Effector CD4-positive, alpha-beta T cell (primary cell): ENCODE measurements at places on chromosomes 16 and 17.

- DNase-seq = no peak
Measured at GRCh38 chr16:12672986-12673385, 130.7 kb downstream of the CPPED1 start.

- no peak for DNase-seq
Measured at GRCh38 chr16:26708428-26708827, 358.3 kb upstream of the C16orf82 start.

DNA sequence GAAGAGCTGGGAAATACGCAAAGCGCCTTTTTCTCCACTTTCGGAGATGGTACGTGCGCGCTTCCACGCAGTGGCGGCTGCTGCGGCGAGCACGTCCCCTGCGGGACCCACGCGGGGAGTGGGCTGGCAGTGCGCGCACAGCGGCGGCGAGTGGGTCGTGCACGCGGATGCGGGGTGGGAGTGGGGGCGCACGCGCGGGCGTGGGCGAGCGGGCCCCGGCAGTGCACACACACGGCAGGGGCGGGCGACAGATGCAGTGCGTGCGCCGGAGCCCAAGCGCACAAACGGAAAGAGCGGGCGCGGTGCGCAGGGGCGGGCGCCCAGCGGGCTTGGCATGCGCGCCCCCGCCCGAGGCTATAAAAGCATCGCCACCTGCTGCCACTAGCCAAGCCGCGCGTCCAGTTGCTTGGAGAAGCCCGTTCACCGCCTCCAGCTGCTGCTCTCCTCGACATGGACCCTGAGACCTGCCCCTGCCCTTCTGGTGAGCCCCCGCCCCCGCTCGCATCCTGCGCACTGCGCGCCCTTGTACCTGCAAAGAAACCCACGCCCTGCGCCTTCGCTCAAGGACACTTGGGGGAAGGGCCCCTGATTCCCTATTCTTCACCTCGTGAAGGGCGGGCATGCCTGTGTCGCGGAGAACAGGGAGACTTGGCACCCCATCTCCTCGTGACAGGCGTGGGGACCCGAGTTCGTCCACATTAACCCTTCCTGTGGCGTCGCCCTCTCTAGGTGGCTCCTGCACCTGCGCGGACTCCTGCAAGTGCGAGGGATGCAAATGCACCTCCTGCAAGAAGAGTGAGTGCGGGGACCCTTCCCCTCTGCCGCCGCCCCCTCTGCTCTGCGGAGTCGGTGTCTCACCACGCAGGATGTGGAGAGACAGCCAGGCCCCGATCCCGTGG is at the start of gene MT3:
Gene MT3, plus strand, starts transcription at position 388 of the 899 bp plus-strand sequence. Its CDS starts 63 bp downstream, at position 451.
- no peak for DNase-seq

GRCh38 chr16:77637940-77638339 is 84.4 kb upstream of the NUDT7 start:
- no peak for DNase-seq
